A673 (cell line): ENCODE measurements at places on chromosomes 2 and 18. TPM values are rescaled to one million over a fixed set of nuclear protein-coding genes. Genes with fewer than 3 reads are reported as not detected.

- DNase-seq: no peak
Measured at GRCh38 chr18:49411928-49412327, 48.5 kb downstream of the DYM start.

DNA sequence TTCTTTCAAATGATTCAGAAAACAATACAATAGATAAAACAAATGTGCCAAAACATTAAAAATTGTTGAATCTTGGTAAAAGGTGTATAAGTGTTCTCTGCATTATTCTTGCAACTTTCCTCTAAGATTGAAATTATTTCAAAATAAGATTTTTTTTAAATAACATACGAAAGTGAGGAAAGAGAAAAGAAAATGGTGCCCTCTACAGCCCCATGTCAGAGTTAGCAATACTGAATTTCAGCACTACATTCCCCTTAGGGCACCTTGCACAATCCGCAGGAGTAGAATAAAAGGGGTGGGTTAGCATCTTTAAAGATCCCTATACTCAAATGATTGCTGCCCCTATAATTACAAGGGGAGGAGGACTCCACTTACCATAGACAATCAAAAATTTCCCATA, 433.7 kb downstream of the BCL11A start:
- DNase-seq: no peak

The GPR39 gene
- 3.4 and 3.6 TPM in 2 replicates for total RNA-seq

The DSEL gene
- total RNA-seq: 24.9 and 30.8 TPM in 2 replicates

The UGT1A1 gene
- total RNA-seq: not detected in 2 replicates
